ENCODE measurements at places on chromosomes 7 and 10.

DNA sequence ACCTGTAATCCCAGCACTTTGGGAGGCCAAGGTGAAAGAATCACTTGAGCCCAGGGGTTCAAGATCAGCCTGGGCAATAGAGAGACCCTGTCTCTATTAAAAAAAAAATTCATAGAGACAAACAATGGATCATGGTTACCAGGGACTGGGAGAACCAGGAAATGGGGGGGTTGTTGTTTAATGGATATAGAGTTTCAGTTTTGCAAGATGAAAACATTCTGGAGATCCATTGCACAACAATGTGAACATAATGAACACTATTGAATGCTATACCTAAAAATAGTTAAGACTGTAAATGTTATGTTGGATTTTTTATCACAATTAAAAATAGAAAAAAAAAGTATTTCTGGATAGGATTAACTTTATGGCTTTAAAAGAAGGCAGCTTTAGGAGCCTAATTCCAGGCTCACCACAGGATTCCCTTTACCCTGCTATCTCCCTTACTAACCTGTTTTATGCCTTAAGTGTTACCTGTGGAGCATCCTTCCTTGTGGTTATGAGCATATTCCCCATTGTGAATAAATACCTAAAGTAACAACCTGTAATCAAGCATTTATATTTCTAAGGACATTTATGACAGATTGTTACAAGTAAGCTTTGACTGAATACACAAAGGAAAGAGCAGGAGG is 45.1 kb upstream of the SGCE start:
- DNase-seq, result no peak

- DNase-seq, result no peak
These were observed 149.9 kb downstream of the NEURL1 start for GRCh38 chr10:103643381-103643780.

DNA sequence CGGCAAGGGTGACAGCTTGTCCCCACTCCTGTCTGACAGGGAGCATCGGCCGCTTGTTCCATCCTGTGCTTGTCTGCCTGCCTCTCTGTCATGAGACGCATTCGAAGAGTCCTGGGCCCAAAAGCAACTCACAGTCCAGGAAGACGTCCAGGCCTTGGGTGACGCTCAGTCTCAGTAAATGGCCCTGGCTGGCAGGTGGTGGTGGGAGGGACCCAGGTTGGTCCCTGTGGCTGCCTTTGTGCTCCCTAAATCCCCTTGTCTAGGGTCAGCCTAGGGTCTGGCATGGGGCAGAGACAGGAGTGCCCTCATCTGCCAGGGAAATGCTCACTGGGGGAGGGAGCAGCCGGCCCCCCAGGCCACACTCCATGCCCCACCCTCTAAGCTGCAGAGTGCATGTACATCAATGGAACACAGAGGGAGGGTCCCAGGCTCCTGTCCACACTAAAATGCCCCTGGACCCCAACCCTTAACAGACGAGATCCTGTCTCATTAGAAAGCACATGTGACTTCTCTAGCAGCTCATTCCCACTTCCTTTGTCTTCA is 295.2 kb upstream of the ZNF32 start:
- DNase-seq, result no peak

- peak; percentile 7 for DNase-seq
These were observed 16.8 kb downstream of the GIMAP5 start for GRCh38 chr7:150753826-150754603.

GRCh38 chr7:7789551-7789988 is 71.2 kb upstream of the RPA3 start:
- DNase-seq, result no peak

- no peak for DNase-seq
These were observed 67.6 kb downstream of the CREB3L2 start for GRCh38 chr7:137934176-137934826.

DNA sequence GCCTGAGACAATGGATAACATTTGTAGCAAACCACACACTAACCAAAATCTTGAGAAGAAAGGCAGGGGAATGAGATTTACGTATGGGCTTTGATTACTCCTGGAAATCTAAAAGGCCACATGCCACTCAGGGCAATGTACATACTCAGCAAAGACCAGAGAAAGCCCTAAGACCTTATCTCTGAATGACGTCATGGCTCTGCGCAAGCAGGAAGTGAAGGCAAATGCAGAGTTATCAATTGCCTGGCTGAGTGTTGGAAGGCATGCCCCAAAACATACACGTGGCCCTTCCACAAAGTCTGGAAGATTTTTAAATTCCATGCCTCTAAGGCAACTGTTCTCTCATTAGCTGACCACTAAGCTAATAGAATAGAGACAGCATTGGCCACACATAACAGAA is 90.9 kb upstream of the NRBF2 start:
- DNase-seq, result no peak
